ENCODE measurements at places on chromosomes 5 and 9.

DNA sequence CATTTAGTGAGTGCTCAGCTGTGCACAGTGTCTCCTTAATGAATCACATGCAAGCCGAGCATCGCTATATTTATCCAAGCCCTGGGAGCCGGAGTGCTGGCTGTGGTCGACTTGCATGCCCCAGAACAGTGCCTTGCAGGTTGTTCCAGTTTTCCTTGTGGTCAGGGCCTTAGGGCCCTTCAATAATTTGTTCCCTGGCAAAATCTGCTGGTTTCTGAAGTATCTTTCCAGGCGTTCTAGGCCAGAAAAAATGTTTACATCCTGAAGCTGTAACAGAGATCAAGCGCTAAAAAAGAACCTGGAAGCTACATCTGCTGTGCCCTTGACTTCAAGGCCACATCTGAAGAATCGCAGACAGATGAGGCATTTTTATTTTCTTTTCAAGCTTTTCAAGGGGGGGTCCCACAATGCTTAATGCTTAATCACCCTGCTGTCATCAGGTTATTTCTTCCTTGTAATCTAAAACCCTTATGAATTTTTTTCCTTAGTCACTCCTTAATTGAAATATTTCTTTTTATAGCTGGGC lies 105.8 kb downstream of the DOCK2 start:
- DNase-seq = peak; percentile 79

DNA sequence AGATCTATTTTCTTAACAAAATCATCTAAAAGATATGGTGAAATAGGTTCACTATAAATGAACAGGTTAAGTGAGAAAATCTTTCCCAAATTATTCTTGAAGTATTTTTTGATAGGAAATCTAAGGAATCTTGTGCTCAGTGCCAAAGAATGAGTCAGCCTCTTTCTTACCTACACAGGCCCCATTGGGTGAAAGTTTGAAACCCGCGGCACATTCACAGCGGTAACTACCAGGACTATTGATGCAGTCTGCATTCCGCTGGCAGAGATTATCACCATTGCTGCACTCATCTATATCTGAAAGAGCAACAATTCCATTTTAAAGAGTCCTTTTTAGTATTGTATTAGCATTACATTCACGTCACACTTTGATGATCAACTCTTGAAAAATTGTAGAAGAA lies 221.8 kb downstream of the SLC12A2 start:
- no peak for DNase-seq

DNA sequence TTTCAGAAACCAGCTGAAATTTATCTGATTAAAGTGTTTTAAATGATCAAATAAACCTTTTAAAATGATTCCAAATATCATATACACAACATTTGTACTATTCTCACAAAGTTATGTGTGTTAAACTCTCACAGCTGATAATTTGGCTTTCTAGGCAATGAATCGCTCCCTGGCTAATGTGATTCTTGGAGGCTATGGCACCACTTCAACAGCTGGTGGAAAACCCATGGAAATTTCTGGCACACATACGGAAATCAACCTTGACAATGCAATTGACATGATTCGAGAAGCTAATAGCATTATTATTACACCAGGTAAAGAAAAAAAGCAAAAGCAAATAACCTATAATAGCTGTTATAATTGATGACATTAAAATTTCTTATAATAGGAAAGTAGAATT lies 72.4 kb downstream of the NNT start:
- DNase-seq = no peak

DNA sequence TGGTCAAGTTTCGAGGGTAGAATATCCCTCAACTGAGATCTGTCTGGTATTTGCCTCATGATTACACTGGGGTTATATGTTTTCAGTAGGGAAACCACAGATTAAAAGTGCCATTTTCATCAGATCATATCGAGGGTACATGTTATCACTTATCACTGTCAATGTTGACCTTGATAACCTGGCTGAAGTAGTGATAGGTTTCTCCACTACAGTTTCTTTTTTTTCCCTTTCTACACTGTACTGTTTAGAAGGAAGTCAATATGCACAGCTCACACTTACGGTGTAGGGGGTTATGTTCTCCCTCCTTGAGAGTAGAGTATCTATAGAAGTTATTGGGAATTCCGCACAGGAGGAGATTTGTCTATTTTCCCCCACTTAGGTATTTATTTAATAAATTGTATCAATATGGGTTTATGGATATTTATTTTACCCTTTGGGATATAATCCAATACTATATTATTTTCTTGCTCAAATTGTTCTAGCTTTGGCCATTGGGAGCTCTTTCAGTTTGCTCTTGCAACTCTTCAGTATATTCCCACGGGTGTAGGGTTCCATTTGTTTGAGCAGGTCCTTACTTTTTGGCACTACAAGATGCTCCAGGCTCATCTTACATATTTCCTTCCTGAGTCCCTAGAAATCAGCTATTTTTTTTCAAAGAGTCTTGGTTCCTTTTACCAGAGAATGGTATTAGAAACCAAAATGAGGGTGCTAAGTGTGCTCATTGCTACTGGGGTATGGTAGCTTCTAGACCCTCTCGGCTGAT lies 444.5 kb downstream of the RAB3C start:
- no peak for DNase-seq

DNA sequence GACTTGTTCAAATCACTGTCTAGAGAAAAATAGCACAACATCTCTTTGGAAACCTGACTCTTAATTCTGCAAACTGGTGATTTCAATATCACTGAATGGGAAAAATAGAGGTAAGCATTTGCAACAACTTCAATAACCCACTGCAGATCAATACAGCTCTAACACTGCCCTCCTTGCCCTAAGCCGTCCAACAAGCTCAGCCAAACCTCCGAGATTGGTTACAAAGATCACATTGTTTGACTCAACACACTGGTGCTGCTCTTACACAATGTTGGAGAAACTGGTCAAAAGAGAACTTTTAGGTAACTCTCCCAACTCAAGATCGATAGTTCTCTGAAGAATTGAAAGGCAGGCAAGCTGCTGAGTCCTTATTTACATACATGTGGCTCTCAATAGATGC lies 150.4 kb downstream of the SPOCK1 start:
- DNase-seq = no peak

GRCh38 chr5:82417776-82418607 lies 139.8 kb upstream of the RPS23 start:
- DNase-seq = no peak

- DNase-seq = peak; percentile 10
Observed at GRCh38 chr5:88923623-88924329, 40.8 kb upstream of the MEF2C start.

DNA sequence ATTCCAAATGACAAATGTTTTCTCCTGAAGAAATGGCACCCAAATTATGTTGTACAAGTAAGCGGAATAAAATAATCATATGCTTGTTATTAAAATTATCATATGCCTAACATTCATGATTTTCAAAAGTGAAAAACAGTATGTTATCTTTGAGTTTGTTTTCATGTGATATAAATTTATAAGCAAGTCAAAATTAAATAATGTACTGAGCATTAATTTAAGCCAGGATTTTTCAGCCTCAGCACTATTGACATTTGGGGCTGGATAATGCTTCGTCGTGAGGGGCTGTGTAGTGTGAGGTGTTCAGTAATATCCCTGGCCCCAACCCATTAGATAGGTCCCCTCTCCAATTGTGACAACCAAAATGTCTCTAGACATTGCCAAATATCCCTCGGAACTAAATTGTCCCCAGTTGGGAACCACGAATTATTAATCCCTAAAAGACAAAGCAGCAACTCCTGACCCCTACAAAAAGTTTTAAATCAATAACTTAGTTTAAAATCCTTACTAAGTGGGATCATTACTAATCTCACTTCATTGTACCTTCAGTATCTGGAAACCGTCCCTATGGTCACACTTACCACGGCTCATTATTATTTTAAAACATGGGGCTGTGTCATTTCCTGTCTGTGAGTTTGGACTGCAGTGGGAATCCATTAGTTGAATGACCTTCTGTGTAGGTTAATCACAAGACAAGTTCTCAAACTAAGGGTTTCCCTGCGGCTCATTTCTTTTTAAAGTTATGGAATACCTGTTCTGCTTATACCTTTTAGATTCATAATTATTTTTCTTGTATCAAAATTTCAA lies 1.3 kb upstream of the NNT start:
- DNase-seq = peak; percentile 29

- peak; percentile 92 for DNase-seq
Observed at GRCh38 chr9:119810645-119811429, 441.6 kb upstream of the BRINP1 start.

DNA sequence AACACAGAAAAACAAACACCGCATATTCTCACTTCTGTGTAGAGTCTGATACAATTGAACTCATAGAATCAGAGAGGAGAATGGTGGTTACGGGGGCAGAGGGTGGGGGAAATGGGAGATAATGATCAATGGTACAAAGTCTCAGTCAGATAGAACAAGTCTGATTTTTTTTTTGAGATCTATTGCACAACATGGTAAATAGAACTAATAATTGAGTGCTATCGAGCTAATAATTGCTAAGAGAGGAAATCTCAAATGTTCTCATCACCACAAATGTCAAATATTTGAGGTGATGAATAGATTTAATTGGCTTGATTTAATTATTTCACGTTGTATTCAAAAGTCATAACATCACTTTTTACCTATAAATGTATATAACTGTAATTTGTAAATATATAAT lies 121.0 kb upstream of the SPIN1 start:
- DNase-seq = no peak

GRCh38 chr5:178622679-178623247 lies 4.1 kb downstream of the CLK4 start:
- no peak for DNase-seq

- DNase-seq = no peak
Observed at GRCh38 chr9:24090566-24090965, 264.5 kb upstream of the ELAVL2 start.

DNA sequence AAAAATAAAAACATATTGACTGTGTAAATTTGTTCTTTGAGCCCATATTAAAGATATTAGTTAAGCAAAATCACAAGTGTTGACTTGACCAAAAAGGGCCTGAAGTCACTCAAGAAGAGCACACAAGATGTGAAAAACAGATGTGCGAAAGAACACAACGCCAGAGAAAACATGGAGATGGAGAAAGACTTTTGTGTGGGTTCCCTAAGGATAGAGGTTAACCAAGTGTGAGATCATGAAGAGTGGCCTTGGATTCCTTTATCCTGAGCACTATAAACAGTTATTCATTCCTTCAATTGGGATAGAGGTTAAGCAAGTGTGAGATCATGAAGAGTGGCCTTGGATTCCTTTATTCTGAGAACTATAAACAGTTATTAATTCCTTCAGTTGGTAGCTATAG lies 361.8 kb downstream of the CDH18 start:
- no peak for DNase-seq

DNA sequence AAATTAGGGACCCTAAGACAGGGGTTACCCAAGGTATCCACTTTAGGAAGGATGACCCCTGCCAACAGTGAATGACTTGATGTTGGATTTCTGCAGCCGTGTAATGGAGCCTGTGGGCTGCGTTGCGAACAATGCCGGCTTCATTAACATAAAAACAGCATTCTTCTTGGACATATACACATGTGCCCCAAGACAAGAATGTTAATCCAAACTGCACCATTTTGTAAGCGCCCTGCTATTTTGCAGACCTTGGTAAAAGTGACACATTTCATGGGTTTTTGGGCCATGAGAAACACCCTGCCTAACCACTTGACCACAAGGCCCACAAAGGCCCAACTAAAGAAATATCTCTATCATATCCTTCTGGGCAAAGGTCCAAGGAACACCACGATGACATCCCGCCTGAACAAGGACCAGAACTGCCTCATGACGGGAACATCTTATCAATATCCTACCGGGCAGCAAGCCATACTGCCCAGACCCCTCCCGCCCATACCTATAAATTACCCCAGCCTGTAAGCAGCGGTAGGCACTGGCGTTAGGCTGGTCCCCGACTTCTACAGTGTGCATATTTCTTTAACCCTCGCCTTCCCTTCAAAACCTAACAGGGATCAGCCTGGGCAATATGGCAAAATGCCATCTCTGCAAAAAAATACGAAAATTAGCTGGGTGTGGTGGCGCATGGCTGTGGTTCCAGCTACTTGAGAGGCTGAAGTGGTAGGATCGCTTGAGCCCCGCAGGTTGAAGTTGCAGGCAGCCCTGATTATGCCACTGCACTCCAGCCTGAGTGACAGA lies 9.7 kb upstream of the PDCD1LG2 start:
- DNase-seq = no peak

GRCh38 chr5:1686016-1686802 lies 113.4 kb downstream of the MRPL36 start:
- no peak for DNase-seq

DNA sequence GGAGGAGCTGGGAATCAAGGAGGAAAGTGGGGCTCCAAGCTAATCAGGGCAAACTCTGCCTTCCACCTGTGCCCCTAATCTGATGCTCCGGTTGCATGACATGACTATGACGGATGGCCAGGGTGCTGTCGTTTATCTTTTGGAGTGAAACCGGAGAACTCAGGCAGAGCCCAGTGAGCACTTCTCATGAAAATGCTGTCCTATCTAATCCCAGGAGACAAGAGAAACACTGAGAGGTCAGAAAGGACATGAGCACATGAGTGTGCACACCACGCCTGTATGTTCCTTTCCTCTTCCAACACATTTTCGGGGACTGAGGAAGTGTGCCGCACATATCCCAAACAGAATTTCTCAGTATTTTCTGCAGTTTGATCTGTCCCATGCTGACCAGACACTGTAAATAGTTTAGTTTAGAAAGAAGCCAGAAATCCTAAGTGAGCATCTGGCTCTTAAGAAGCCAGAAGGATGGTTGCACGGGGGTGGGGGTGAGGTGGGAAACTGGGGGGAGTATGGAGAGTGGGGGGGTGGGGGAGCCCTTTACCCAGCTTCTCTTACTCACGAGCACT lies 217.1 kb downstream of the TSSK1B start:
- no peak for DNase-seq

GRCh38 chr9:127177231-127177630 lies 54.8 kb upstream of the ANGPTL2 start:
- no peak for DNase-seq

DNA sequence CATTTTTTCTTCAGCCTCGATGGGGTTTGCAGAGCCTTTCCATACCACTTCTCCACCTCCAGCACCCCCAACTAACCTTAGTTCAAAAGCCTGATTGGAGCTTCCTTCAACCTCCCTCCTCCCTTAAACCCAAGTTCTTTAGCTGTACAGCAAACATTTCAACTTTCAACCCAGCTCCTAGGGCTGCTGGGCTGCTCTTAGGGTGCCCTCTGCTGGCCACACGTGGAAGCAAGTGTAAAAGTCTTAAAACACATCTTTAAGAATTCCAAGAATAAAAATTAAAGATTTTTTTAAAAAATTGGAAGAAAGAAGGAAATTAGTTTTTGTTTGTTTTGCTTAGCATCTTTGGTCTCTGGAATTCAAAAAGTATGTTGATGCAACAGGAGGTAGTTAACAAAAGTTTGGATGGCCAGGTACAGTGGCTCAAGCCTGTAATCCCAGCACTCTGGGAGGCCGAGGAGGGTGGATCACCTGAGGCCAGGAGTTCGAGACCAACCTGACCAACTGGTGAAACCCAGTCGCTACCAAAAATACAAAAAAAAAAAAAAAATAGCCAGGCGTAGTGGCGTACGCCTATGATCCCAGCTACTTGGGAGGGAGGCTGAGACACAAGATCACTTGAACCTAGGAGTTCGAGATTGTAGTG lies 15.5 kb upstream of the HSD17B3 start:
- peak; percentile 79 for DNase-seq

- no peak for DNase-seq
Observed at GRCh38 chr5:74237571-74238145, 402.9 kb downstream of the ENC1 start.

GRCh38 chr9:132249690-132250089 lies 87.8 kb downstream of the NTNG2 start:
- no peak for DNase-seq

Measured in AG08395 (cell line).